ENCODE measurements at places on chromosomes 16 and 17.

GRCh38 chr16:75379911-75380847 lies 53.1 kb downstream of the CFDP1 start:
- DNase-seq, result no peak

GRCh38 chr16:6081320-6081976 lies 983.9 kb upstream of the EEF2KMT start:
- DNase-seq, result peak; percentile 15

DNA sequence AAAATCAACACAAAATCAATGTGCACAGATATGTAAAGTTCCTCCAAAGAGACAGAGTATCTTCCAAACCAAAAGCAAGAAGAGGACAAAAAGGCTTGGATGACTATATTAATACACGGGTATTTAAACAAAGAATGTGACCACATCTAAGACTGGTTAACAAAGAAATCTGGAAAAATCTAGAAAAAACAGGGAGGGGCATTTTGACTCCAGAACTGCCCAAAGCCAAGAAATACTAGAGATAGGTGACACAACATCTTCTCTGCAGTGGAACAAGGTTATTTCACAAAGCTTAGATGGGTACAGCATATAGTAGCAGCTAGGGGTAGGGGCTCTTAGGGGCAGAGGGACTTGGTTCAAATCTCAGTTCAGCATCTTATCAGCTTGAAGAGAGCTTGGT lies 10.3 kb downstream of the RFFL start:
- DNase-seq, result no peak

- DNase-seq, result peak; percentile 72
Measured at GRCh38 chr16:19559242-19559910, 3.9 kb downstream of the VPS35L start.

DNA sequence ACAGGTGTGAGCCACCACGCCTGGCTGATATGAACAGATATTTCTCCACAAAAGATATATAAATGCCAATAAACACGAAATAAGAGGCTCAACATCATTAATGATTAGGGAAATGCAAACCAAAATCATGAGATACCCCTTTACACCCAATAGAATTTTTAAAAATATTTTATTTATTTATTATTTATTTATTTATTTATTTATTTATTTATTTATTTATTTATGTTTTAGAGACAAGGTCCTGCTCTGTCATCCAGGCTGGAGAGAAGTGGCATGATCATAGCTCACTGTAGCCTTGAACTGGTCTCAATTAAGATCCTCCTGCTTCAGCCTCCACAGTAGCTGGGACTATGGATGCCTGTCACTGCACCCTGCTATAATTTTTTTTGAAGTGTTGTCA lies 30.8 kb downstream of the APPBP2 start:
- DNase-seq, result no peak

DNA sequence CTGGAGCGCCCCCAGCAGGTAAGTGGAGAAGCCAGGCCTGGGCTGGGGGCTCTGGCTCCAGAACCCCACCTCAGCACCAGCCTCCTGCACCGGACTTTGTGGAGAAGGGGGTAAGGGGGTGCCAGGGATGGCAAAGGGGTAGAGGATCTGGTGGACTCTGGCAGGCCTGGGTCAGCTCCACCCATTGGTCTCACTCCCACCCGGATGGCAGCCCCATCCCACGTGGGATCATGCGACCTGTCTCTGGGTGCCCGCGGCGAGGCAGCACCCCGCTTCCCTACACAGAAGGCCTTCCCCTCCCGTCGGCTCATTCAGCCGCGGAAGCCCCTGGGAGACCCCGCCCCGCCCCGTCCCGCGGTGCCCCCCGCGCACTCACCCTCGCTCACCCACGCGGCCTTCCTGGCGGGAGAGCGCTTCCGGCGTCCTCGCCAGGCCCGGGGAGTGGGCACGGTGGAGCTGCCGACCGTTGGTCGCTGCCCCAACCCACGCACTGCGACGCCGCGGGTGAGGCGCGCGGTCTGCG lies 498 bp upstream of the PLEKHG4 start:
- peak; percentile 70 for DNase-seq

DNA sequence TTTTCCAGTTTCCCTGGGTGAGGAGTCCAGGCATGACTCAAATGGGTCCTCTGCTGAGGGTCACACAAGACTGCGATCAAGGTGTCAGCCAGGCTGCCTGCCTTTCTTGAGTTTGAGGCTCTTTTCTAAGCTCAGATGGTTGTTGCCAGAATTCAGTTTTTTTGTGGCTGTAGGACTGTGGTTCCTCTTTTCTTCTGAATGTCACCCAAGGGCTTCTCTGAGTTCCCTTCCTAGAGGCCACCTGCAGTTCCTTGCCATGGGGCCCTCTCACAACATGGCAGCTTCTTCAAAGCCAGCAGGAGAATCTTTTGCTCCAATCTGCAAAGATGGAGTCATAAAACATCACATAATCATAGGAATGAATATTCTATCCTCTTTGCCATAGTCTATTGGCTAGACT lies 17.5 kb downstream of the LIMD2 start:
- DNase-seq, result no peak

DNA sequence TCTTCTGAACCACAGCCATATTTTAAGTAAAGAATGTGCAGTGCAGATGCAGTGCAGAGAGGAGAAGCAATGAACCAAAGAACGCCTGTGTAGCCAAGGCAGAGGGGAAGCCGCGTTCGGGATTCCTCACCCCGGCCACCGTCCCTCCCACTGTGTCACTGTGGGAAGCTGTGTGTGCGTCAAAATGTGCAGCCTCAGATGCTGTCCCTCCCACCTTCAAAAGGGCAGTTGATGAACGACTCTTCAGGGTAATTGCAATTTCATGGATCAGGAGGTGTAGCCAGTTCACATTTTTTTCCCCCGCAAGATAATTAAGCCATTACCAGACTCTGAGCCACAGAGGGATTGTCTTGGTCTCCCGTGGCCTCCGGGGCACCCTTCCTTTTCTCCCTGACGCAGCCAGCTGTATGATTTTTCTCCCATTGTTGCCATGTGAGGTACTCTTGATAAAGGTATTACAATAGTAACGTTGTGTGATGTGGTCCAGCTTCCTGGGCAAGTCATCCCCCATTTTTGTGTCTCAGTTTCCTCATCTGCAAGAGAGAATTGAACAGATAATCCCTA lies 190.0 kb downstream of the FOXL1 start:
- DNase-seq, result no peak

GRCh38 chr16:87860553-87861299 lies 8.6 kb downstream of the SLC7A5 start:
- peak; percentile 72 for DNase-seq

- DNase-seq, result peak; percentile 92
Measured at GRCh38 chr17:28725660-28726225, 290 bp downstream of the TLCD1 start.

- DNase-seq, result no peak
Measured at GRCh38 chr17:30454635-30455034, 22.6 kb upstream of the GOSR1 start.

- DNase-seq, result peak; percentile 52
Measured at GRCh38 chr17:57021226-57021940, 43.5 kb downstream of the SCPEP1 start.

DNA sequence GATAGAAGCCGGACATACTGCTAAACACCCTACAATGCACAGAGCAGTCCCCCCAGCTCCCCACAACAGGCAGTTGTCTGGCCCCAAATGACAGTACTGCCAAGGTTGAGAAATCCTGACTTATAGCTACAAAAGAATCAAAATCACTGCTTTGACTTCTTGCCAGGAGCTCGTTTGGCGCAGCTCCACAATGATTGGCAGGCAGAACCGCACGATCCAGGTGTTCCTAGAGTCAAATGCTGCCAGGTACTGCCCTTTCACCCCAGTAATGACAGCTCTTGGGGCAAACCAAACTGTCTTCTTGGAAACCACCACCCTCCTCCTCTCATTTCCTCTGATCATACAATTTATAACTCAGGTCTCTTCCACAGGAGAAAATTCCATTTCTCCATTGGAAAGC lies 2.2 kb upstream of the TMC5 start:
- DNase-seq, result no peak

GRCh38 chr16:62019851-62020250 lies 16.4 kb downstream of the CDH8 start:
- DNase-seq, result no peak

GRCh38 chr17:19311016-19311415 lies 51.5 kb downstream of the B9D1 start:
- DNase-seq, result no peak

DNA sequence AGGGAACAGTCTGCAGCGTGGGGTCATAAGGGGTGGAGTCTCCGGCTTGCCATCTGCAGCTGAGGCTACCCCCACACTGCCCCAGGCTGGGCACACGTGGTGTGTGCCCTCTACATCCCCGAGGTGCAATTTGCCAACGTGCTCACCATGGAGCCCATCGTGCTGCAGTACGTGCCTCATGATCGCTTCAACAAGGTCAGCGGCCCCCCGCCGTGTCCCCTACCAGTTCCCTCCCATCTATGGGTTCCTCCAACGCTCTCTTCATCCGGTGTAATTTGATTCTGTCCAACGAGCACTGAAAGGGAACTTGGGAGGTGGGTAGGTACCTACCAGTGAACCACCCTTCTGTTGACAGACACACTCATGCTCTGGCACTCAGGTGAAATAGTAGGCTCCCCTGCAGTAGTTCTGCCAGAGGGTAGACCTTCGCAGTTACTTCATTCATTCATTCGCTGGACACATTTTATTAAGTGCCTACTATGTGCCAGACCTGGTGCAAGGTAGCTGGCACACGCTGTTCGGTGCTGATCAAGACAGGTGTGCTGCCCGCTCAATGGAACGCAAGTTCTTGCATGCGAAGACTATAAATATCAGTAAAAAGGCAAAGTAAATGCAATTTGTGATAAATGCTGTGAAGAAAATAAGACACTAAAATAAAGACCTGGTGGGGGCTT lies 2.7 kb downstream of the MLLT6 start:
- no peak for DNase-seq

GRCh38 chr16:53913099-53913870 lies 209.3 kb downstream of the FTO start:
- no peak for DNase-seq

- no peak for DNase-seq
Measured at GRCh38 chr17:83036193-83036592, 43.2 kb upstream of the METRNL start.

DNA sequence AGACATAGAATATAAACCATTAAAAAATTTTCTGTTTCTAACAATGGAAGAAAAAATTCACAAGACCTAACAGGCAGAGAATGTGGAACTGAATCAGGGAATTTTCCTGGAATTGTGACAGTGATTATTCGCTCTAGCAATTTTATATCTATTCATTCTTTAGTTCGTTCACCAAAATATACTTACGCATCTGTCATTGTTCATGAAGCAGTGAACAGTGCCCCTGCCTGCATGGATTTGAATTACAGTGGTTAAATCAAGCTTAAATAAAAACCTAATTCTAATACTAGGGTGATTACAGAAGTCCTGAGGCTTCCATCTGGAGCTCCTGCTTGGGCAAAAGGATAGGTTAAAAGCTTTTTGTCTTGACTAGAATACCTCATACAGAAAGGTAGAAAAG lies 48.6 kb downstream of the ABCA8 start:
- DNase-seq, result peak; percentile 50

- DNase-seq, result no peak
Measured at GRCh38 chr16:4392382-4393239, 21.0 kb downstream of the VASN start.

DNA sequence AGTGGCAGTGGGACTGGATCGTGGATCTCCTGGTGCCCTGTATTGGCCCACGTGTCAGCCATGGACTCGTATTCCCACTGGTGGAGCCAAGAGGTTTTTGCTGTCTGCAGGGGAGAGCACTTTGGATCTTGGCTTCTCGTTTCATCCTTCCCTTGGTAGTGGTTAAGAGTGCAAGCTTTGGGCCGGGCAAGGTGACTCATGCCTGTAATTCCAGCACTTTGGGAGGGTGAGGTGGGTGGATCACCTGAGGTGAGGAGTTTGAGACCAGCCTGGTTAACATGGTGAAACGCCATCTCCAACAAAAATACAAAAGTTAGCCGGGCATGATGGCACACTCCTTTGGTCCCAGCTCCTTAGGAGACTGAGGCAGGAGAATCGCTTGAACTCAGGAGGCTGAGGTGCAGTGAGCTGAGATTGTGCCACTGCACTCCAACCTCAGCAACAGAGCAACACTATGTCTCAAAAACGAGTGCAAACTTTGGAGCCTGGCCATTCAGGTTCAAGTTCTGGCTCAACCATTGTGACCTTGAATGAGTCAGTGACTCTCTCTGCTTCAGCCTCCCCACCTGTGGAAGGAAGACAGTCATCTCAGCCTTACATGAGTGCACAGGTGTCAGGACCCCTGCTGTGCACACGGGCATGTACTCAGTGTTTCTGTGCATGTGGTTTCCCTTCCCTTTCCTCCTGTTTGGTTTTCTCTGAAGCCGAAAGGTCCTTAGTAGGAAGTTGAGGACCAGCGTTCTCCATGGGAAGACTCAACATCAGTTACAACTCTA lies 57.4 kb downstream of the PLCG2 start:
- DNase-seq, result no peak

GRCh38 chr16:51125992-51126391 lies 25.1 kb downstream of the SALL1 start:
- no peak for DNase-seq

GRCh38 chr16:17467923-17468540 lies 2.7 kb downstream of the XYLT1 start:
- DNase-seq, result peak; percentile 50

DNA sequence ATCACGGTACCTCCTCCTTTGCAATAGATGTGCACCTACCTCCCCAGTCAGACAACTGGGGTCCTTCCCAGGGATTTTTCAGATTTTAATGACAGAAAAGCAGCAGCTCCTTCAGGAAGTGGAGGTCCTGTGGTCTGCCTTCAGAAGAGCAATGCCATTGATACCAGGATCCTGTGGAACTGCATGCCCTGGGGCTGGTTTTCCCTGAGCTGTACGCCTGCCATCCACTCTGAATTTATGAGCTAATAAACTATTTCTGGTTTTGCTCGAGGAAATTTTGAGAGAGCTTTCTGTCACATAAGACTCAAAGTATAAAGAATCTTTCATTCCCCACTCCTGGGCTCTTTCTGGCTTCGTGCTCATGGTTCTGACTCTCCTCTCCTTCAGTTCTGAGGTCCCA lies 10.0 kb upstream of the CCL23 start:
- DNase-seq, result no peak

- peak; percentile 44 for DNase-seq
Measured at GRCh38 chr17:77254951-77255825, 114.4 kb downstream of the SEC14L1 start.

GRCh38 chr16:53805752-53806151 lies 101.8 kb downstream of the FTO start:
- DNase-seq, result no peak

- DNase-seq, result peak; percentile 92
Measured at GRCh38 chr16:75555213-75555706, 792 bp downstream of the TMEM231 start.

DNA sequence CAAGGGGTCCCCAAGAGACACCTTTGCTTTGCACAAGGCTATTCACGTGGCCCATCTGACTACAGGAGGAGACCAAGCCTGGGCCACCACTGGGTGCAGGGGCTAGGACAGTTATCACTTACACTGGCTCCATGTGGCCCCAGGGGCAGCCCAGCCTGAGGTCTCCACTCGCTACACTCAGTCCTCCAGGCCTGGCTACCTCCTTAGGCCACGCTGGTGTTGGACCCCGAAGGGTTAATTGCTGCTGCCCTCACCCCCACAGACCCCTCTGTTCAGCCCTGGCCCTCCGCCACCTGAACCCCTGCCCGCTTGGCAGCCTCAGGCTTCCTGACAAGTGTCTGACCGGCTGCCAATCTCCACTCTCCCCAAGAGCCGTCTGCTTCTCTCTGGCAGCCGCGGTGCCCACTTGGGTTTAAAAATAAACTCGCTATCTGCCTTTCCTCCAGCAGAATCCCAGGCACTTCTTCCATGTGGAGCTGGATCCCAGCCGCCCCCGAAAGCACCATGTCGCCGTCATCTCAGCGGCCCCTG lies 27.8 kb downstream of the ADAM11 start:
- no peak for DNase-seq
